ENCODE measurements at places on chromosomes 3 and 15. TPM values are rescaled to one million over a fixed set of nuclear protein-coding genes. Genes with fewer than 3 reads are reported as not detected.

DNA sequence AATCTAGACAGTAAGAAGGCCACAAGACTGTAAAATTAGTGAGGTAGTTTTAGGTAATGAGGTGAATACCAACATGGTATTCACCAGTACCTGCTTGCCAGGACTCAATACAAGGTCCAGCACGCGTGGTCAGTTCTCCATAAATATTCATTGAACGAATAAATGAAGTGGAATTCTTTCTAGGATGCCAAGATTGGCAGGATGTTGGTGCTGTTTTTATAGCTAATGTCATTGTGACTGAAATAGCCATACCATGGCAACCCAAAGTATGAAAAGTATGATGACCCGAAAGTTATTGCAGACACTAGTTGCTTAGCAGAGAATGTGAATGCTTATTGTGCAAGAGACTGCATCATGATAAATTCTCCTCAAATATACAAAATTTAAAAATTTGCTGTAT is 307.2 kb downstream of the KCNH8 start:
- DNase-seq, result no peak

GRCh38 chr15:29789871-29790270 is 32.4 kb downstream of the TJP1 start:
- DNase-seq, result no peak

DNA sequence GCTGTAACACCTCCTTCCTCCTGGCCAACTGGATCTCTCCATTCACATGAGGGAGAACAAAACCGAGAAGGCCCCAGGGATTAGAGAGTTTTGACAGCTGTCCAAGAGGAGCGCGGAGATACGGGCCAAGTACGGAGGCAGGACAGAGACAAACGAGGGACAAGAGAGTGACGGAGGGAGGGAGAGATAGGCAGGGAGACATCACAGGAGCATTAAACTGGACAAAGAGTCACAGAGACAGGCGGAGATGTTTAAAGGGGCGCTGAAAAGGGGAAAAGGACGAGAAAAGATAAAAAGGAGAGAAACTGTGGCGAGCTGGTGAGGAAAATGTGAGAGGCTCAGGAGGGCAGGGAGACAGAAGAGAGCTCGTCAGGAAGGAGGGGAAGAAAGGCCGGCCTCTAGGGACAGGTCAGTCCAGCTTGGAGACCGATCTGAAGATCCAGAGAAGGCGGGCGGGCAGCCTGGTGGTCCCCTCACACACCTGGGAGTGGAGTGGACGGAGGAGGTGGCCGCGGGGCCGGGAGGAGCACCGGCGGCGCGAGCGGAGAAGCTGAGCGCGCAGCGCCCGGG is 40.5 kb upstream of the ROPN1 start:
- peak; percentile 47 for DNase-seq

The LRRC31 gene
- not detected for total RNA-seq

- DNase-seq, result peak; percentile 60
Measured at GRCh38 chr3:116770815-116771450, 61.4 kb downstream of the TUSC7 start.

- no peak for DNase-seq
Measured at GRCh38 chr3:138213398-138214085, 26.4 kb downstream of the ARMC8 start.

The PRSS50 gene
- not detected for total RNA-seq

DNA sequence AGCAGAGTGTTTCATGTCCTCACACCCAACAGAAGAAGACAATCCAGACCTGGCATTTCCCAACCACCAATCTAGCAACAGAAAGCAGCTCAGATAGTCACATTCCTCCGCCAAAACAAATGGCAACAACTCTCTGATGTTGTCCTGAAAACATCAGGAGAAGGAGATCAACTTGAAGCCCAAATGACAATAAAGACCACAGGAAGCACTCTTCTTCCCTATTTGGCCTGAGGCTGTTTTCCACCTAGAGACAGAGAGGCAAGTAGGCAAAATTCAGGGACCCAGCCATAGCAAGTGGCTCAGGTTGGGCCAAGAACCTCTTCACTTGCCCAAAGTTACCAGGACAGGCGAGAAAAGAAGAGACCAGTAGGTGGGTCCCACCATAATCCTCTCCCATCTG is 35.0 kb downstream of the ZNF148 start:
- no peak for DNase-seq

DNA sequence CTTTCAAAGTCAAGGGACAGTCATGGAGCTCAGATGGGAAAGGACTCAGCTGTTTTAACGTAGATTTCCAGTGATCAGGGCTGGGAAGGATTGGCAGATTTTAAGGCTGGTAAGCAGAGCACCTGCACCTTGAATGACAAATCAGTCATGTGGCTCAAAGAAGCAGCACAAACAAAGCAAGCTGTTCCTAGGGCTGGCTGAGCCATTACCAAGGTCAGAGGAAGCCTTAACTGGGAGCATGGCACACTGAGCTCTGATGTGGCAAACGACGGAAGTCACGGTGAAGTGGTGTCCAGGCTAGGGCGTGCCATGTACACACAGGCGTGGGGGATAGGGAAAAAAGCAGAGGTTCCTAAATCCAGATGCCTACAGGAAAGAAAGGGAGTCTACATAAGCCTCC is 84.6 kb upstream of the PFN2 start:
- DNase-seq, result no peak

DNA sequence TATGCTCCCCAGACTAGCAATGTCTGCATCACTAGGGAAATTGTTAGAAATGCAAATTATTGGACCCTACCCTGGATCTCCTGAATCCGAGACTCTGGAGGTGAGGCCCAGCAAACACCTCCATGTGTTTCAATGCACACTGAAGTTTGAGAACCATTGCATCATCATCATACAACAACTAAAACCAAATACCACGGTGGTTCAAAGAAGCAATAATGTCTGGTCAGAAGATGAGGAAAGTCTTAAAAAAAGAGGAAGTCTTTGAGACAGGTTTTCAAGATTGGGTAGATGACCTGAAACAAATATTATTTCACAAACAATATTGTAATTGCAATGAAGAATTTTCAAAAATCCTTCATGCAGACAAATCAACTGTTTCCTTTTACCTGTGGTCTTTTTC is 60.3 kb upstream of the TRA2B start:
- no peak for DNase-seq

DNA sequence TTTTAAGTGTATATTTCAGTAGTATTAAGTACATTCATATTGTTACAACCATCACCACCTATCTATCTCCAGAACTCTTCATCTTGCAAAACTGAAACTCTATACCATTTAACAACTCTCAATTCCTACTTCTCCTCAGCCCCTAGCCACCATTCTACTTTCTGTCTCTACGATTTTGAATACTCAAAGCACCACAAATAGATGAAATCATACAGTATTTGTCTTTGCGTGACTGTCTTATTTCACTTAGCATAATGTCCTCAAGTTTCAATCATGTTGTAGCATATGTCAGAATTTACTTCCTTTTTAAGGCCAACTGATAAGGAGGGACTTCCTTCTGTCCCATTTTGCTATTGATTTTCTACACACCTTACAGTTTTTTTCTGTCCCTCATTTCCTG is 593.3 kb downstream of the FHIT start:
- no peak for DNase-seq

GRCh38 chr15:98953968-98954367 is 53.6 kb downstream of the PGPEP1L start:
- DNase-seq, result no peak

DNA sequence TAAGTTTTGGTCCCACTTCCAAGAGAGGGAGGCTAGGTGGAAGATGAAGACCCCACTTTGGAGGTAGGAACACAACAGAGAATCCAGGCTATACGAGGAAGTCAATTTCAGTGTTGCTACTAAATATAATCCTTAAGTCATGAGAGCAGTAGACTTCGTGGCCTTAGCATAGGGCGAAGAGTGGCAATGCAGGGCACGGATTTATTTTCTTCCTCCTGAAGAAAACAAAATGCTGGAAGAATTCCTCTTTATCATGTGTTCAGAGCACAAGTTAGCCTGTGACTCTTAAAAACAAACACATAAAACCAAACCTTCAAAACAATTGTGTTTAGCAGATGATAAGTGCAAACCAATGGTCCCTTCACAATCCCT is 19.4 kb downstream of the BCL2L10 start:
- DNase-seq, result no peak

GRCh38 chr3:2465842-2466241 is 367.2 kb downstream of the CNTN4 start:
- no peak for DNase-seq

The DPPA2 gene
- total RNA-seq, result not detected
